Esophagus squamous epithelium (tissue), 5 donors: ENCODE measurements at places on chromosomes 11 and 22.

DNA sequence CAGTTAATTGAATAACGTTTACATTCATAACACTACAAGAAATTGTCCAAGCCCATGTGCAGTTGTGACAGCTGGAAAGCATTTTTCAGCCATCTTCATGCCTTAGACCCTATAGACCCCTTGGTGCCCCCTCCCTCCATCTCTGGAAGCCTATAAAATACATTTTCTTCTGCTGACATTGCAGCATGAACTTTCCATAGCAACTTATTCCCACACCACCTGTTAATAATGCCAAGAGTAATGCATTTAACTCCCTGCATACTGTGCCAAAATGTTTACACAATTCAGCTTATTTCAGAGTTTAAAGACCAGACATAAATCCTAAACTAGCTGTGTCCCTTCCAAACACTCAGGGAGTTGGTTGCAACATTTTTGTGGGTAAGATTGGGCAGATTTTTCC, 143.0 kb upstream of the ARHGAP20 start:
- DNase-seq = no peak

DNA sequence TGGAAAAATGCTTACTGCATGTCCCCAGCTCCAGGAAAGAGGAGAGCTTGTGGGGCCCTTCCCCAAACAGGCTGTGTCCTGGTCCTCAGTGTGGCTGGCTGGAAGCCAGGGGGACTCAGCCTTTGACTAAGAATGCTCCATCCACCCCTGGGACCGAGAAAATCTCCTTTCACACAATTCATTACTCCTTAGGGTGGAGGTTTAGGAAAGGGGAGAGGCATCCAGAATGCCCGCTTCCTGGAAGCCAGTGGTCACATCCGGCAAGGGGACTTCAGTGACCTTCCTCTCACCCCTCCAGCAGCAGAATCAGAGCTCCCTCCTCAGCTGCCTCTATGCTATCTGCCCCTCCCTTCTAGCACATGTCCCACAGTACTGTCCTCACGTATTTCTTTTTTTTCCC, 21.9 kb downstream of the ATG16L2 start:
- no peak for DNase-seq

DNA sequence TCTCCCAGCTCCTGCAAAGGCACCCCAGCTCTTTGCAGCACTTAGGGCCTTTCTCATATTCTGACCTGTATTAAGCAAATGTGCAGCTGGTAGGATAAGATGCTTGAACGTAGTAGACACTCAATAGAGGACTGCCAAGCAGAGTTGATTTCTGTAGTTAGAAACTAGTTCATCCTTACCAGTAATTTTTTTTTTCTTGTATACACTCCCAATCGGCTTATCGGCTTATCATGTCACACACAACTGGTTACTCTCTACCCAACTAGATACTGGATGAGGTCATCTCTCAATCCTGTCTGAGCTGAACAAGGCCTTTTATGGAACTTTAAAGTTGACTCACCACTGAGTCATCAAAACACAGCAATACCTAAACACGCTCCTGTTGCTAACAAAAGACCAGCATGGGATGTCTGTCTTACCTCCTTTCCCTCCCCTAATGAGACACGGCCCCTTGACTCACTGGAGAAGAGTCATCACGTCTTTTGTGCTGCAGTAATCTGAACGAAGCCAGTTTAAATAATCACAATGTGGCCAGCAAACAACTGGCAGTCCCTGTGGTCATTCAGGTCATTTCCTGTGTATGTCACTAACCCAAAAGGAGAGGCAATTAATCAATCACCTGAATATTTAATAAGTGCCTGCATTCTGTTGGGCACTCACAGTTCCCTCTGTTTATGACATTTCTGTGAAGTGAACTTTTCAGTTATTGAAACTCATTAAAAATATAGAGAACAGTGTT, 7.5 kb upstream of the WEE1 start:
- no peak for DNase-seq

DNA sequence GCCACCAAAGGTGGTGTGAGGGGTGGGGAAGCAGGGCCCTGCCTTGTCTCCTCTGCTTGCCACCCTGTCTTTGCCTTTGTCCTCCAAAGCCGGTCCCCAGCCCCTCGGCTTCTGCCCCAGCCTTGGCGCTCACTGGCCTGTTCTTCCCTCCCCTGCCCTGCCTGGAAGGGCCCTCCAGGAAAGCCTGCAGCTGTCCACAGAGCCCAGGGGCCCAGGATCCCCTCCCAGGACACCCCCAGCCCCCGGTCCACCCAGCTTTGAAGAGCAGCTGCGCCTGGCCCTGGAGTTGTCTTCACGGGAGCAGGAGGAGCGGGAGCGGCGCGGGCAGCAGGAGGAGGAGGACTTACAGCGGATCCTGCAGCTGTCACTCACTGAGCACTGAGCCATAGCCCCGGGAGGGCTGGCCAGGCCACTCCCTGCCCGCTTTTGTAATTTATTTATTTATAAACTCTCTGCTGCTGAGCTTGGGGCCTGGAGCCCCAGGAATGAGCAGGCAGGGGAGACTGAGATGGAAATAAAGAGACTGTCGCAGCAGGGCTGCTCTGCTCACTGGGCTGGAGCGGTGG, 1.3 kb upstream of the SSH3 start:
- no peak for DNase-seq

DNA sequence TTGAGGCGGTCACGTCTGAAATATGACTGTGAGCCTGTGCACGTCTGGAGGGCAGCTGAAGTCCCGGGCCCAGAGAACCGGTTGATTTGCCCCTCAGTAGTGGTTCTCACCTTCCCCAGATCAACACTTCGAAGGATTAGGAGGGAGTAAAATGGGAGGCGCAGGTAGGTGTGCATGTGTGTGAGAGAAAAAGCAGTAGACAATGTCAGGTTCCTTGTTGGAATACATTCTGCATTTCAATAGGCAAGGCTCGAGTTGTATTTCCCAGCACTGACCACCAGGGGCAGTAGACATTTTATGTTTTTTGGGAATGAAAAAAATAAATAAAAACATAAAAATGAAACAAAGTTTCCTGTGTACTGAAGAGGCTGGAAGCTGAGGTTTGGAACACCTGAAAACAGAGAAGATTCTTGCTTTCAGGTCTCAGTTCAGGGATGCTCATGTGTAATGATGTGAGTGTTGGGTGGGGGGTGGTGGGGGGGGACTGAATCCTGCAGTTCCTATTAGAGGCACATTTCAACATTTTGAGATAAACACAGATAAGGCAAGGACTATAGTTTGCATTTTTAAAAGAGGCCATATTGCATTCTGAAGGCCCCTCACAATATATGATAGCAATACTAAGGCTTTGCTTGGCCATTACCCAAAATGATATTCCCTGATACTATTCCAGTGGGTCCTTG, 333.9 kb downstream of the CADM1 start:
- no peak for DNase-seq

DNA sequence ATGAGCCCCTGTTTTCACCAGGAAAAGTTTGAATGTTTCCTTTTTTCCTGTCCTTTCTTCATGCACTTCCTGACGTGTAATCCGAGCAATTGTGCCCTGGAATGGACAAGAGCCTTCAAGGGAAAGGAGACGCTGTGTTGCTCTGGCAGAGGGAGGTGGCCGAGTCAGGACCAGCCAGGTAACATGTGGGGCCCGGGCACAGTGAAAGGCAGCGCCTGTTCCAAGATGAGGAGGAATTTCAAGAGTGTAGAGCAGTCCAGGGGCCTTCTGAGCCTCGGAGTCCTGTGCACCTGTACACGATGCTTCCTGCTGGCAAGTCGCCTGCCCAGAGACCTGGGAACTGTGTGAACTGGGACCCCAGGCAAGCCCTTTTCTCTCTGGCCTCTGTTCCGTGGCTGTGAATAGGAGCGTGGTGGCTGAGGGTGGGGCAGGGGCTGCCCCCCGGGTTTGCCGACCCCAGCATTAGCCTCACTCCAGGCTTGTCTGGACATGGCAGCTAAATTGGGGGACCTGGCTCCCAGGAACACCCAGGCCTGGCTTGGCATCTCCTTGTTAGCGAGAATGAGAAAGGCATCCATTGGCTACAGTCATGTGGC, 92.0 kb downstream of the MYEOV start:
- no peak for DNase-seq

- DNase-seq = no peak
These were observed 3.9 kb downstream of the CDC42EP1 start for GRCh38 chr22:37564111-37564711.

- DNase-seq = no peak
These were observed 333.9 kb upstream of the C11orf87 start for GRCh38 chr11:109088086-109088485.

- no peak for DNase-seq
These were observed 120.5 kb downstream of the PGR start for GRCh38 chr11:101008961-101009689.

DNA sequence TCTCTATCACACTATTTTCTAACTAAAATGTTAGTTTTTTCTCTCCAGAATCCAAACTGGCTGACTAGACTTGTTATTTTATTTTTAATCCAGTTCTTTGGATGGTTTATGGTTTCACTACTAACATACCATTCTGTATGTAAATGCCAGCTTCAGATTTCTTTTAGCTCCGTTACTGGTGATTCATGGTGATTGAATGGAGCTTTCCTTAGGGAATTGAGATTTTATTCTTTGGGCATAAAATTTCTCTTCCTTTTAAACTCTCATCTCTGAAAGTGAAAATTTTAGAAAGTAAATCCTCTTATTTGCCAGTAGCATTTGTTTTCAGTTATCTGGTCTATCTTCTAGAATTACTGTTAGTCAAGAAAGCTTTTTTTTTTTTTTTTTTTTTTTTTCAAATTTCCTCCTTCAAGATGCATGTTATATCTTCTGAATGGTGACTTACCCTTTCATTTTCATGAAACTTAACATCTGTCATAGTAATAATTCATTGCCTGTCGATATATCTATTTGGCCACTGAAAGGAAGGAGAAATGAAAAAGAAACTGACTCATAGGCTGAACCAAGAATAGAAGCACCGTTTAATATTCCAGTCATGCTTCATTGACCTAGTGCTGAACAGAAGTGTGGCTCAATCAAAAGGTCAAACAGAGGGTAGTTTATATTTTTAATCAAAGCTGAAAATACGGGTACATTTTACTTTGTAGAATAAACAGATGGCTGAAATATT, 6.4 kb downstream of the ENDOD1 start:
- no peak for DNase-seq

DNA sequence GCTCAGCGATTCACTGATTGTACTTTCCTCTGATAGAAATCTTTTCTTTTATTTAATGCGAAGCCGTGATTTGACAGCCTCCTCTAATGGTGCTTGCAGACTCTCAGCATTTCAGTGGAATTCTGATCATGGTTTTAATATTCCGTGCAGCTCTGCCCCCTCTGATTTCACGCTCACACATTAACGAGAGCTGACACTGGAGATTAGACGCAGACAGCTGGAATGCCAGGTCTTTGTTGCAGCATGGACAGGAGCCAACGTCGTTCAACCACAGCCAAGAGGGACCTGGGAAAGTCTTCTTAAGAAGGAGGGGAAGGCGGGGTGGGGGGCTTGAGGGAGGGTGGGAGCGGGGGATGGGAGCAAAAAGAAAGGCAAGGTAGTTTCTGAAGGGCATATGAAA, 186.4 kb downstream of the BLID start:
- DNase-seq = no peak

DNA sequence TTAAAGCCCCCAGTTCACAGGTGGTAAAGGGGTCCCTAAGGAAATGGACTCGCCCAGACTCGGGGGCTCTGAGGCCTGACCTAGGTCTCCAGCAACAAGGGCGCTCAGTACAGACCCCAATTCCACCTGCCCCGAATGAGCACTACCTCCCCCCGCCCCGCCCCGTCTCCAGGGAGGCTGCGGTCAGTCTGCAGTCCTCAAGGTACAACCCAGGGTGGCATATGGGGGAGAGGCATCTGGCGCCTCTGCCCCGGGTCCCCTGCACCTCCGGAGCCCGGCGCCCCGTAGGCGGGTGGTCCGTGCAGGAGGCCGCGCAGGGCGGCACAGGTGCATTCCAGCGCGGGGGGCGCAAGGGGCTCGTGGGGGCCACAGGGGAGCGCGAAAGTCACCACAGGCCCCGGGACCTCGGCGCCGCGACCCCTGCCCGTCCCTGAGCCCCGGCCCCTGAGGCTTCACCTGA, 361 bp downstream of the CTSD start:
- no peak for DNase-seq

DNA sequence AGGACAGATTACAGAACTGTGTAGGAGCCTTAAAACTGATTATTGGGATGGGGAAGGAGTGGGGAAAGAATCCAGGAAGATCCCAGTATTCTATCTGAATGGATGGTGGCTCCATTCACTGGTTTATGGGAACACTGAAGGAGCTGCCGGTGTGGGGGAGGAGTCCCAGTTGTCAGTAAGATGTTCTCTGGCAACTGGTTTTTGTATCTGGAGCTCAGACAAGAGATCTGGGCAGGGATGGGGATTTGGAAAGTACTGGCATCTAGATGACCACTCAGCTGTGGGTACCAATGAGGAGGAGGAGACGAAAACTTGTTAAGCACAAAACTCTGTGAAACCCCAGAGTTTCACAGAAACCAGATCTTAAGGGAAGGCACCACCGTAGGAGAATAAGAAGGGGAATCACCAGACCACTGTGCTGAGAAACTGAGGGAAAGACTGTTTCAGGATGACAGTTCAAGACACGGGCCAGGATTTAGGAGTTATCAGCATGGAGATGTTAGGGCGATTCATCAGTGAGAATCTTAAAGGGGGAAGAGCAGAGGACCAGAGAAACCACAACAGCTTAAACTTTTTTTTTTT, 28.1 kb downstream of the LDLRAD3 start:
- DNase-seq = no peak

- no peak for DNase-seq
These were observed 9.7 kb downstream of the MCAM start for GRCh38 chr11:119307219-119307618.

DNA sequence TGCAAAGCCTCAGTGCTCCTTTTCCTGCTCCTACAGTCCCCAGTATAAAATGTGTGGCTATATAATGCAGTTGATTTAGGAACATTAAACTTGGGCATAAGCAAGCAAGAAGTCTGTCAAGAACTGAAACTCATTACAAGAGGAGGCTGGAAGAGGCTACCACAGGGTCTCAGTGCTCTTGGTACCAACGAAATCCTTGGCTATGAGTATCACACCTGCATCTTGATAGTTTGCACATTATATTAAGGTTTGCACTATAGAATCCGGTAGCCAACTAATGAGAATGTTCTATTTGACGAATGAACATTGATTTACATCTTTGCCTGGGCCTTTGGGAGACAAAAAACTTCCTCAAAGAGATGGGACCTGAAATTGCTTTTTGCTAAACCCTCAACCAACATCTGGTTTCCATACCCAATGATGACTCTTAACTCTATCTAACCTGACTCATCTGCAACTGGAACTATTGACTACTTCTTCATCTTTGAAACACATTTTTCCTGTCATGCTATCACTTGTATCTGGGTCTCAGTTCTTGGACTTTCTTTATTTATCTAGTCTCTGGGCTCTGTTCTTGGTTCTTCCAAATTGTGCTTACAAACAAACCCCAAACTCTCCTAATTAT, 207.2 kb upstream of the CTSC start:
- no peak for DNase-seq

DNA sequence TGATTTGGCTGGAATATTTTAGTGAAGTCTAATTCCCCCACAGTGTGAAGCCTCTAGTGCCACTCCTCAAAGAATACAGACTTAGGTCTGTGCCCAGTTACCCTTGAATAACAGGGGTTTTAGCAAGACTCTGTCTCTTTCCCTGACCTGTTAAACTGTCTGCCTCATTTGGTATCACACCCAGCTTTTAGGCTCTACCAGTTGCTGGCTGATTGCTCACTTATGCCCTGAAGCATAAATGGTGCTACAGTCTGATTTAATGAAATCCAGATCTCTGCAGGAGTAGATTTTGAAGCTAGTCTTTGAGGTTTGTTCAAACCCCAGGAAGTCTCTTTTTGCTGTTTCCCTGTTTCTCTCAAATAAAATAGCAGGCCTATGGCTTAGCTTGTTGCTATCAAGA, 45.2 kb upstream of the LIPT2 start:
- DNase-seq = no peak

- DNase-seq = no peak
These were observed 223.6 kb downstream of the SWAP70 start for GRCh38 chr11:9887472-9887871.

- DNase-seq = no peak
These were observed 5.6 kb downstream of the PVALB start for GRCh38 chr22:36811094-36811800.
